NCI-H1694 (cell line): ENCODE measurements at places on chromosomes 6 and 20.

DNA sequence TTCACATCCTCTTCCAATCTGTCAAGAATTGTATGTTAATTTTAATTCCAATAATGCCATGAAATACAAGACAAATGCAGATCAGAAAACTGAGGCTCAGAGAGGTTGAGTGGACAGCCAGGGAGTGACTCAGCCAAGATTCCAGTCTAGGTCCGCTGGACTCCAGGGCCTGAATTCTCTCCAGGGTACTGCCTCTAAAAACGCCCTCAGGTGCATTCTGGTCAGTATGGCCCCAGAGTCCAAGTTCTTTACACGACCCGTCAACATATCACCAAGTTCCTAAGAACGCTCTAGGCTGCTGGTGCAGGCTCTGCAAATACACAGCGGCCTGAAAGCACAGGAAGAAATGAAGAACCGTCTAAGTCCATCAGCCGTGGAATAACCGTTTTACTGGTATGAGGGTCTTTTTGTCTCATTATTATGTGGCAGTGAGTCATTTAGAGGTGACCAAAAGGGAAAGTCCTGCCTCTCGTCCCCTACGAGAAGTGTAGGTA, 709 bp upstream of the ASXL1 start:
- no peak for DNase-seq

DNA sequence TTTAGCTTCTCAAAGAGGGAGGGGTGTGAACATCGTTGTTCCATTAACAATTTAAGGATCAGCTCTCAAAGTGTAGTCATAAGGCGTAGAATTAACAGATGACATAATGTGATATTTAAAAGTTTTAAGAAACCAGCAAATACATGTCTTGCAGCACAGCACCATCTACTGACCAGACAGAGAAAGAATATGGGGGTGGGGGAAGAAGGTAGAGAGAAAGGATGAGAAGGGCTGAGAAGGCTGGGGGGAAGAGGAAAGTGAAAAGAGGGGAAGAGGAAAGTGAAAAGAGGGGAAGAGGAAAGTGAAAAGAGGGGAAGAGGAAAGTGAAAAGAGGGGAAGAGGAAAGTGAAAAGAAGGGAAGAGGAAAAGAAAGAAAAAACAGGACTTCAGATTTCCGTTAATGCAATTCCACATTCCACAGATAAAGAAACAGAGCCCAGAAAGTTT, 80.9 kb downstream of the HAO1 start:
- peak; percentile 57 for DNase-seq

DNA sequence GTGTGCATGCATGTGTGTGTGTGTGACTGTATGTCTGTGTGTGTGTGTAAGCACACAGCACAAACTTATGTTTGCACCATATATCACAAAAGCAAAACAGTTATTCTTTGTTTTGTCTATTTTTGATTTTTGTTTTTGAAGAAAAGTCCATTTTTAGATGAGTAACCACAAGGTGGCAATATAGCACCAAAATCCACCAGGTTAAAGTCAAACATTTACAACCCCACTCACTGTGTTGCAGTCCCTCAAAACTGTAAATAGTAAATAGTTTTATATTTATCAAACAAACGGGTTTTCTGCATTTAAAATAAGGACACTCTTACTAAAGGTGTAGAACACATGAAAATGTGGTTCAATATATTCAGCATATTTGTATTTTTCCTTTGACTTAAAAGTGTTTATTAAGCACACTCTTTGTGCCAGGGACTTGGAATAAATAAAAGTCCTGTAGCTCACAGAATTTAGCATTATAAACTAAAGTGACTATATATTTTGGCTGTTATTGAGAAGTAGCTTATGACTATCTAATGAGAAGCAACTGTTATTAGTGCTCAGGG, 118.5 kb downstream of the GFRAL start:
- DNase-seq = no peak

DNA sequence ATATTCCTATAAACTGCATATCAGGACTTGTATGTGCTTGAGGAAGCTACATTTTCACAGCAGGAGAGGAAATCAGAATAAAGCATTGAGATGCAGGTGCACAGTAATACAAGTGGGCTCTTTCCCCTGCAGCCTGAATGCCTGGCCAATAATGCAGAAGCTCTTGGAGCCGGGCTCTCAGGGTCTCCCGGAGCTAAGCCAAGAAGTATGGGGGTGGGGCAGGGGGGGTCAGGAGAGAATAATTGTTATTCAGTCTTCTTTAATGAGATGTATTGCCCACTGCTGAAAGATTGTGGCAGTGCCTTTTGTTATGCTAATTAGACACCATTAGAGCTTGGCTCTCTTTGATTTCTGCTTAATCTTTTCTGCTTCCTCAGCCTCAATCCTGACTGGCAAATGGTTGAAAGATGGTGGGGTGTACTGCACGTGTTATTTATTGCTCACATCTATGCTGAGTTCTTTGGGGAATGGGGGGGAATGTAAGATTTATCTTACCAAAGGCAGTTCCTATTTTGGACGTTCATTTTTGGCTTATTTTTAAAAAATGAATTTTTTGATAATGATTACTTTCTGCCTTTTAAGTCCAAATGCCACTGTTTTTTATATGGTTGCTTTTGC, 407.6 kb upstream of the SOX4 start:
- DNase-seq = no peak

DNA sequence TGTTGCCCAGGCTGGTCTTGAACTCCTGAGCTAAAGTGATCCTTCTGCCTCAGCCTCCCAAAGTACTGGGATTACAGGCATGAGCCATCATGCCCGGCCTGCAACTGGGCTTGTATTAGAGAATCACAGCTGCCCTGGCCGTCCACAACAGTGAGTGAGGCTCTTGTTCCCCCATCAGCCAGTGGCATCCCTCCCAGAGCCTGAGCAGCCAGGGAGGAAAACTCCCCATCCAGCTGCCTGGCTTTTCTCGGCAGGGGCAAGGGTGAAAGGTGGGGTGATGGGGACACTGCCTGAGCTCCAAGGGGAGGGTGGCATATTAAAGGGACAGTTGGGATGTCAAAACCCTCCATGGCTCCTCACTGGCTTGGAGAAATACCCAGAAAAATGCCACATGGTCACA, 185.6 kb downstream of the NFATC2 start:
- no peak for DNase-seq

DNA sequence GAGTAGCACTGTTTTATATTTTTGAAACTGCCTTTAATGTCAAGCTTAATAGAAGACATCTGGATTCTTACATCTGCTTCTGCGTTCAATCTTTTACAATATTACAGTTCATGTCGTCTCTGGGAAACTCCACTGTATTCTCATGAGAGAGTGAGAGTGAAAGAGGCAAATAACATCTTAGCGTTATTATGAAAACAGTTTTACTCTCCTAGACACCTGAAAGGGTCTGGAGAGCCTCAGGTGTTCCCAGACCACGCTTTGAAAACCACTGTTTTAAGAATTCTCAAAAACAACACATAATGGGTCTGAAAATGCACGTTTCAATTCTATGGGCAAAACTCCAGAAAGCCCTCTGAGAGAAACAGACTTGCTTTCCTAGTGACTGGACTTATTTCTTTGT, 63.3 kb downstream of the ARHGAP18 start:
- DNase-seq = no peak

DNA sequence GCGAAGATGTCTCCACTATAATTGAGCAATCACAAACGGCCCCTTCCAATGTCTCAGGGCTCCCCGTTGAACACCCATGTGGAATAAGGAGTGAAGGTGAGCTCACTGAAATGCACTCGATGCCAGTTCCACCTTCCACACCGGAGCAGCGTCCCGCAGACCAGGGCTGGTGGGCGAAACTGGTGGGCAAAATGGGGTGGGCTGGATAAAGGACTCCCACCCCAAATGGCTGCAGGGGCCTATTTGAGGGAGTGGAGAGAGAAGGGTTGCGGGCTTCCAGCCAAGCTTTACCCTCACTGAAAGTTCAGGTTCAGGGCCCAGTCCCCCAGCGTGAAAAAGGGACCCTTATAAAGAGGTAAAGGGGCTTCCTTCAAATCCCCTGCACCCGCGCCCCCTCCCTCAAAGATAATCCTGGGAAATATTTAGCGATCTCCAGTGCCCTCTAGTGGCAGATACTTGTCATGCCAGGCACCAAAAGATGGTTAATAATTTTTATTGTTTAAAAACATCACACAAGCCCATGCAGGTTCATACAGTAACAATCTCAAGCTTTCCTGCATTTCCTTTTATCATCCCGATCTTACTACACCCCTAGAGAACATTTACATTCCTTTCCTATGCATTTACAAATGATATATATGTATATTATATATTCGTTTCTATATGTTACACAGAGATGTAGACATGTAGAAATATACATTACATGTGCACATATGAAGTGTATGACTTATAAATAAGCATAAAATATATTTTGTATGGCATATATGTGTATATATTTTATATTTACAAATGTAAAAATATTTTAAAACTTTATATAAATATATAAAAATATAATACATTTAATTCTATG, 58.2 kb upstream of the NKX2-2 start:
- no peak for DNase-seq

DNA sequence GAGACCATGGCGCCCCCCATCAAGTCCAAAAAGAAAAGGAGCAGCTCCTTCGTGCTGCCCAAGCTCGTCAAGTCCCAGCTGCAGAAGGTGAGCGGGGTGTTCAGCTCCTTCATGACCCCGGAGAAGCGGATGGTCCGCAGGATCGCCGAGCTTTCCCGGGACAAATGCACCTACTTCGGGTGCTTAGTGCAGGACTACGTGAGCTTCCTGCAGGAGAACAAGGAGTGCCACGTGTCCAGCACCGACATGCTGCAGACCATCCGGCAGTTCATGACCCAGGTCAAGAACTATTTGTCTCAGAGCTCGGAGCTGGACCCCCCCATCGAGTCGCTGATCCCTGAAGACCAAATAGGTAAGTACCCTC, 41.7 kb upstream of the NAA20 start:
- DNase-seq = no peak

- no peak for DNase-seq
These were observed 906 bp upstream of the PDE10A start for GRCh38 chr6:165663736-165664558.

DNA sequence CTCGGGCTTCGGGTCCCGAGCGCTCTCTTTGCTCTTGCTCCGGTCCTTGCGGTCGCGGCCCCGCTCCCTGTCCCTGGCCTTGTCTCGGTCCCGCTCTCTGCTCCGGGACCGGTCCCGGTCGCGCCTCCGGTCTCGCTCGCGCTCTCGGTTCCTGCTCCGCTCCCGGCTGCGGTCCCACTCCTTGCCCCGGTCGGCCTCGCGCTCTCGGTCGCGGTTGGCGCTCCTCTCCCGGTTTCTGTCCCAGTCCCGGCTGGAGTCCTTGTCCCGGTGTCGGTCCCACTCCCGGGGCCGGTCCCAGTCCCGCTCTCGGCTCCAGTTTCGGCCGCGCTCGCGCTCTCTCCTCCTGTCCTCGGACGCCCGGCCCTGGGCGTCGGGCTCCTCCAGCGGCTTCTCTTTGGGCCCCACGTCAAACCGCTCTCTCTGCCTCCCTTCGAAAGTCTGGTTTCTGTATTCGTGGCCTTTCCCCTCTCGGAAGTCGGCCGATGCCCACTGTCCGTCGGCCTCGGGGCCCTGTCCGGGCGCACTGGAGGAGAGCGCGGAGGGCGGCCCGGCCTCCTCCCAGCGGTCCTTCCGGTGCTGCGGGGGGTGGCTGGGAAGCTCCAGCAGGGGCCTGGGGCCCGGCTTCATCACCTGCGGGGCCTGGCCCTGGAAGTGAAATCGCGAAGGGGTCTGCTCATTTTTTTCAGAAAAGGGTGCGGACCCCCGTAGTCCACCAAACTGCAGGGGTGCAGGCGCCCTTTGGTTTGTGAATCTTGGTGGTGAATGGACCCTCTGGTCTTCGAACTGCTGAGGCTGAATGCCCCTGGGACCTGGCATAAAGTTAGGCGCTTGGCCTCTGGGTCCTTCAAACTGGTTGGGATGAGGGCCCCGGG, 17.9 kb upstream of the TCFL5 start:
- DNase-seq = no peak

DNA sequence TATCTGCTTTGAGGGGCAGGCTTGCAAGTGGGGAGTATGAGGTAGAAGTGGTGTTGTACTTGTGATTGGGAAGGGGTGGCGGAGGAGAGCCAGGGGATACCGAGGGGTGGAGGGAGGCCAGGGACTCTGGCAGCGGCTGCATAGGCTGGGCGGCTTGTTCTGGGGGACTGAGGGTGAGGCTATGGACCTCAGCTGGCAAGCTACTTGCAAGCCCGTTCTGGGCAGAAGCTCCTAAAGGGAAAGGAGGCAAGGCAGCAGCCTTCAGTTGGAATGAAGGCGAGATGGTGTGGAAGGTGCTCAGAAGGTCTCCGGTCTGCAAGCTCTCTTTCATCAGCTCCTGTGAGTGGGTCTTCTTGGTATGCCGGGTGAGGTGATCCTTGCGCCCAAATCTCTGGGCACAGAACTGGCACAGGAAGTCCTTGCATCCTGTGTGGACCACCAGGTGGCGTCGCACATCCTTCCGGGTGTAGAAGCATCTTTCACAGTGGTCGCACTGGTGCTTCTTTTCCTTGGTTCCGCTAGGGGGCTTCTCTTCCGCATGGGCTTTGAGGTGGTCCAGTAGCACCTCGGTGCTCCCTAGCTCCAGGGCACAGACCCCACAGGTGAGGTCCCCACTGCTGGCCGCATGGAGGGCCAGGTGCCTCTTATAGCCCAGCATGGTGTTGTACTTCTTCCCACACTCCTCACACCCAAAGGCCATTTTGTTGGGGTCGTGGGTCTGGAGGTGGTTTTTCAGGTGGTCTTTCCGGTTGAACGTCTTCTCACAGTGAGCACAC, 66.0 kb downstream of the PLAGL1 start:
- no peak for DNase-seq

- DNase-seq = no peak
These were observed 145.7 kb upstream of the GGTLC1 start for GRCh38 chr20:24134284-24134683.

DNA sequence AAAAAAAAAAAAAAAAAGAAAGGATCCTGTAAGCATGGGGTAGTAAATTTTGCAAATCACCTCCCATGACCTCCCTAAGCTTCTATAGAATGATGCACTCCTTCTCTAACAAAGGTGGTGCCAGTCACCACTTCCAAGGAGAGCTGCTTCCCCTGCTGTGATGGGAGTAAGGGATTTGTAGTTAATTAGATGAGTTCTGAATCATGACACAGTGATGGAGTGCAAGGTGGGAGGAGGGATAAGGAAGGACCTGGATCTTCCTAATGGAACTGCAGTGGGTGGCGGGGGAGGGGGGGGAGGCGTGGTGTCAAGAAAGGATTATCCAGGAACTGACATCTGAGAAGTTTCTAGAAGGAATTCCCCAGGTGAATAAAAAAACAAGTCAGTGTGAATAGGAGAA, 47.8 kb downstream of the NRN1 start:
- no peak for DNase-seq

- no peak for DNase-seq
These were observed 10.3 kb upstream of the PRSS16 start for GRCh38 chr6:27237089-27237803.

- no peak for DNase-seq
These were observed 87.3 kb downstream of the TRDN start for GRCh38 chr6:123549476-123549875.

- DNase-seq = no peak
These were observed 20.1 kb downstream of the FRMD1 start for GRCh38 chr6:168058691-168059551.

GRCh38 chr6:110315207-110315868, 42.8 kb downstream of the METTL24 start:
- DNase-seq = no peak

- DNase-seq = no peak
These were observed 6.9 kb downstream of the HLA-DPB1 start for GRCh38 chr6:33082702-33083101.

- no peak for DNase-seq
These were observed 7.5 kb upstream of the MYLIP start for GRCh38 chr6:16121339-16121738.
